Jurkat, Clone E6-1 (cell line): ENCODE measurements at places on chromosomes 5 and 9.

GRCh38 chr9:79616013-79616412 is 44.2 kb downstream of the TLE4 start:
- no peak for DNase-seq

GRCh38 chr5:112366987-112367386 is 52.1 kb downstream of the EPB41L4A start:
- DNase-seq, result no peak

DNA sequence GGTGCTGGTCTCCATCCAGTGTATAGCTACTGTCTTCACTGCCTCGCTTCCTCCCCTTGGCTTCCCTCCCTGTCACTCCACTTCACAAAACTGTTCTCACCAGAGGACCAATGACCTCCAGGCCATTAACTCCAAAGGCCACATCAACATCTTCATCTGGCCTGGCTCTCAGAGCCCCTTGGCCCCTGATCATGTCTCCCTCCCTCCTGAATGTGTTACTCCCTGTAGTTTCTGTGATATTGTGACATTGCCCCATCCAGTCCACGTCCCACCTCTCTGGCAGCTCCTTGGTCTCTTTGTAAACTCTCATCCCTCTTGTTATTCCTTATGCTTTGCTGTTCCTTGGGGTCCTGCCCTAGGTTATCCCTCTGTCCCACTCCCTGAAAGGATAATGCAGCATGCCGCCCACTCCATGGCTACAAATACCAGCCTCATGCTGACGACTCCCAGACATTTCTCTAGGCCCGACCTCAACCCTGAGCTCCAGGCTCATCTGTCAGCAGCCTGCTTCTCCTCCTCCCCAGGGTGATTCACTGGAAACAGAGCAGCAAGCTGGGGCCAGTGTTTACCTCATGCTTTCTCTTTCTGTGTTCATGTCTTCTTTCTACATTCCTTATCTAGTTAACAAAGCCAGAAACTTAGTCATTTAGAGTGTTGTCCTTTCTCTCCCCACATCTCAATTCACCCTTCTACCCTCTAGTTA is 312.2 kb downstream of the SPOCK1 start:
- no peak for DNase-seq

- DNase-seq, result no peak
Observed at GRCh38 chr5:147417135-147417813, 92.6 kb downstream of the DPYSL3 start.

DNA sequence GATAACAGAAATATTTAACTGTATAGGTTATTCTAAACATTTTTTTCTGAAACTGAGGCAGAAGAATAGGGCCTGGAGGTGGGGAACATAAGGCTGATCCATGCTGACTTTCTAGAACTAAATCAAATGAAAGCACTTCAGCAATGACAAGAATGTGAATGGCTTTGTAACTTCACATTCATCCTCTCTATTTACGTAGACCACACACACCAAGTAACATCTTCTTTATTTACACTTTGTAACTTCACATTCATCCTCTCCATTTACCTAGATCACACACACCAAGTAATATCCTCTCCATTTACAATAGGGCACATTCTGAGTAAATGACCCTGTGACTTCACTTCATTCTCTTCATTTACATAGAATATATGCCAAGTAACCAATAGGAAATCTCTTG is 251.8 kb upstream of the CDH9 start:
- DNase-seq, result no peak
